Activated gamma-delta T cell treated with Interleukin-2 at 50 U/mL for 16 hours (primary cell): ENCODE measurements at places on chromosomes 2 and 18.

DNA sequence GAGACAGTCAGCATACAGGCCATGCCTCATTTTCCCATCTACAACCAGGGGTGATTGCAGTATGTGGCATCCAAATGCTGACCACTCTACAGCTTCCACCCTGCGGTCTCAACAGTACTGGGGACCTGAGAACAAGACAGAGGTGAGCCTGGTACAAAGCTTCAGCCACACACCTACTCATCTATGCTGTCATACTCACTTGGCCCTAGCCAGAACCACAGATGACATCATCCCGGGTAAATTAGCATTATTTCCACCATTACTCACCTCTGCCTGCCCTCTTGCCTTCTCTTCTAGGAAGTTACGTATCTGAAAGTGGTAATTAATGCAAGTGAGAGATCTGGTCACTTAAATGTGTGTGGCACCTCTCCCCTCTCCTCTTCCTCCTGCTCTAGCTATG lies 208.2 kb upstream of the ARL4C start:
- no peak for DNase-seq

- DNase-seq, result no peak
Observed at GRCh38 chr2:156430980-156431358, 5.2 kb upstream of the GPD2 start.

DNA sequence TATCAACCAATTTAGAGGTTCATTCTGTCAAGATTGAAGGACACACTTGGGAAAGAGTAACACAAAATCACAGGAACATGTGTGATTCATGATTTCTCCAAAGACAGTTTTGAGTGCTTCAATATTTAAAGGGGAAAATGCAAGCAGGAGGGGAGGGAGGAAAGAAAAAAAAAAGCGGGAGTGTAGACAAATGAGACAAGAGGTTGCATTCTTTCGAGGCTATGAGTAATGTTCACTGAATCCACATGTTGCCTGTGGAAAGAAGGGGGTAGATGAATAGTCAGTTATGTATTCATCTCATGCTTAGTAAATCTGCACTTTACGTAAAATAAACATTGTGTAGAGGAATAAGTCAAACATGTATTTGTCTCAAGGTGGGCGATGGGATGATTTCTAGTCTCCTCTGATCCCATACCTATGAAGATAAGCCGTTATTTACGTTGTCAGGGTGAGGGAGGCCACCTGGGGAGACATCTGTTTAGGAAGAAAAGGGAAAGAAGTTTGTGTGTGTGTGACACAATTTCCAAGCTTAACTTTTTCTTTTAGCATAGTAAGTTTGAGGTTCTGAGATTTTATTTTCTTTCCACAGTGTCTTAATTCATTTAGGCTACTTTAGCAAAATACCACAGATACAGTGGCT lies 211.0 kb upstream of the ZC3H15 start:
- DNase-seq, result no peak

- DNase-seq, result no peak
Observed at GRCh38 chr2:108345951-108346350, 31.8 kb upstream of the SULT1C4 start.

DNA sequence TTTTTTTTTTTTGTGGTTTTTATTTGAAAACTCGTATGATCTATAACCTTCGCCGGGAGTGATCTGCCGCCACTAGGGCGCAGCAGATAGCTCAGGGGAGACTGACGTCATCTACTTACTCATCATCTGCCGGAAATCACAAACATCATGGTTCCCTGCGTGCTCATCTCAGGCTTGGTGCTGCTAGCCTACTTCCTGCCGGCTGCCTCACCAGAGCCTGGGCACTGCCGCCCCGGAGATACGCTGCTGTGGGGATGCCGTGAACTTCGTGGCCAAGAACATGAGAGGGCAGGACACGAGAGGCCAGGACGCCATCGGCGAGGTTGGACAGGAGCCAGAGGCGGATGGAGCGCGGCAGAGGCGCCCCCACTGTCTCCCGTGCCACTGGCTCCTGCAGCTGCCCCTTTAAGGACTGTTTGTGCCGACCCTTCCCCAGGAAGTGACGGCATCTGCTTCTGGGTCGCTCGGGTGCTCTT lies 68.8 kb downstream of the DOK6 start:
- DNase-seq, result no peak

DNA sequence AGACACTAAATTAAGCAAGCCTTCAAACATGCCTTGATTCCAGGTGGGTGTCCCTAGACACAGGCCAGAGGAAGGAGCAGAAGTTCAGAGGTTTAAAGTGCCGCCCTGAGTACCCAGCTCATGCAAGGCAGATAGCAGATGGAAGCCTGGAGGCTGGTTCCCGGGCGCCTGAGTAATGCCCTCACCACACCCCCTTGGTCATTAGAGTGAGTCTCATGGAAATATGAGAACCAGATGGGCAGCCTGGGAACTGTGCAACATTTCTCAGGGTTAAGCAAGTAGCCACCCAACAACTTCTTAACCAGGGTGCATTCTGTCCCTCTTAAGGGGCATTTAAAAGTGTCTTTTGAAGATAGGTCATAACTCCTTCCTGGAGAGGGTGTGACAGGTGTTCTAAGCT lies 44.1 kb downstream of the TGFA start:
- no peak for DNase-seq

DNA sequence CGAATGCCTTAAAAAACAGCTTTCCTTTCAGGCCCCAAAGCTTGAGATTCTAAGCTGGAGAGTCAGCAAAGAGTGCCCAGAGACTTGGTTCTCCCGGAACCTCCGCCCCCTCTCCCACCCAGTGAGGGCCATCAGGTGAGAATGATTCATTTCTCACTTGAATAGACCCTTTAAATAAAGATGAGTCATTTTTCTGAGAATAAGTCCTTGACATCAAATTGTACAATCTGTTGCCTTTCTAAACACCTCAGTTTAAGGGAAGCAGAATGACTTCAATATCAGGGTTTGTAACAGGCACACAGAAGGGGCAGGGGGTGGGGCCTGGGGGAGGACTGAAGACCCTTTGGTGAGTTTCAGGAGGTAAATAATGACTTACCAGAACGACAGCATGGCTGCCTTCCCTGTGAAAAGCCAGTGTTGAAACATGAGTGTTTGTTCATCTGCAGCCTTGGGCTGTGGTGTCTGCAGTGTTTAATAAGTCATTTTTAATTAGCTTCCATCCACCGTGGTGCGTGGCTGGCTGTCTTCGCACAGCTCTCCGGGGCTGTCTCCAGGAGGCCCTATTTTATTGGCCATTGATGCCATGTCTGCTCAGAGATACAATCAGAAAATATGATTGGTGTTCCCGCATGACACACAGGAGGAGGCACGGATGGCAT lies 134.9 kb upstream of the ZNF236 start:
- no peak for DNase-seq

- DNase-seq, result no peak
Observed at GRCh38 chr2:209602259-209602658, 169.4 kb upstream of the UNC80 start.

DNA sequence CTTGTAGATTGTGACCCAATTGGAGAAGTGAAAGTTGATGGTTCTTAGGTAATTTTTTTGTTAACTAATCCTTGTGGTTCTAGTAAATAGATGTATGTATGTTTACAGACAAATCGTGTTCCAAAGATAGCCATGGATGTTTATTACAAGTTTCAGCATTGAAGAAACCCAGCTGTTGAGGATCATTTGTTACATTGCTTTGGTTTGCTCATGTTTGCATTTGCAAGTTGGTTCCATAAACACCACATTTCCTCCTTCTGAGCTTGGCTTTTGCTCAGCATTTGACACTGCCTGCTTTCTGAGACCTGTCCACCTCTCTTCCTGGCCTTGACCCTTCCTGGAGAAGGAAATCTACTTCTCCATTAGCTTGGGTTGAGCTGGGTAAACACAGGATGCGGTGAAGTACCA lies 1.8 kb upstream of the CCDC68 start:
- DNase-seq, result no peak

DNA sequence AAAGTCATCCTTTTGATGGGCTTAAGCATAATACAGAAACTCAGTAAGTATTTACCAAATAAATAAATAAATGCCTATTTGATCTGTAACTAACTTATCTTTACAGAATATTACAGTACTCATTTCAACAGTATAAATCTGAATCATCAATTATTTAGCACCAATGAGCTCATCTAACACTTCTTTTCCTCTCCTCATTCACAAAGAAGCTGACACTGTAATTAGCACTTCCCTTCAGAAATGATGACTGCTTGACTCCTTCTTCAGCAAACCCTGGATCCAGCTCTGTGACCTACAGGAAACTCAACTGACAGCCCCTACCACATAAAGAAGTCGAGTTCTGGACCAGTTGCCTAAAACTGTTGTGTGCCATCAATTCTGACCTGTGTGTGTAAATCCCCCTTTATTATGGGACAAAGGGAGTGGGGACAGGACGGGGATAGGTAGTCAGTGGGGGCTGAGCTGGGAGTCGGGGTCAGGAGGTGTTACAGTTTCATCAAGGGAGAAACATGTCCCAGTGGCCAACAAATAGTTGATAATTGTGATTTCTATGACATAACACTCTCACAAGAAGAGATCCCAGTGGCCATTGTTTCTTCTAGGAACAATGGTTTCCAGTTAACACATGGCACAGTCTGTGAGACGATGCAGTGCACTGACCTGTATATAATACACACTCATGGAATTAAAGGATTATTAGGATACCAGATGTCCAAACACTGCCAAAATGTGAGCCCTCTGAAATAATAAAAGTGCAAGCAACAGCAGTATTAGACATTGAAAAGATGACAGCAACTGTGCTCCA lies 68.7 kb downstream of the STK39 start:
- DNase-seq, result no peak

GRCh38 chr2:139685090-139685983 lies 905.1 kb upstream of the NXPH2 start:
- no peak for DNase-seq

DNA sequence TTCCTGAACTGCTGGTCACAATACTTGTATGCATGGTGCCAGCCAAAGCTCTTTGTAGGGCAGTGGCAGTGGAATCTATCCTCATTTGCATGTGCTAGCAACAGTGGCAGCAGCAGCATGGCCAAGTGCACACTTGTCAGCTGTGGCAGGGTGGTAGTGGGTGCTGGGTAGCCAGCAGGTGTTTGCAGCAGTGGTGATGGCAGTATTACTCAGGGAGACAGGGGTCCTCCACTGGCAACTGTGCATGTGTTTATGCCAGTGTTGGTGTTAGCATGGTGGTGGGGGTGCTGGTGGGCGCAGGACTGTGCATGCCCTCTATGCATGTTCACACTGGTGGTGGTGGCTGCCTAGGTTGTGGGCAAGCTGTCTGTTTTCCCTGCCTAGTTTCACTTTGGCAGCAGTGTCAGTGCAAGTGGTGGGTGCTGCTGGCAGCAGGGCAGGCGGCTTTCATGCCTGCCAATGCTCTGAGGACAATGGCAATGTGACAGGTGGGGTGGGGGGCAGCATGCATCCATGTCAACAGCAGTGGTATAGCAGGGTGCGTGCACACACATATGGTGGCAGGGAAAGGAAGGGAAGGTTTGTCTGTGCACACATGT lies 41.2 kb downstream of the GALNT13 start:
- no peak for DNase-seq

GRCh38 chr2:212052412-212053159 lies 486.0 kb downstream of the ERBB4 start:
- no peak for DNase-seq

DNA sequence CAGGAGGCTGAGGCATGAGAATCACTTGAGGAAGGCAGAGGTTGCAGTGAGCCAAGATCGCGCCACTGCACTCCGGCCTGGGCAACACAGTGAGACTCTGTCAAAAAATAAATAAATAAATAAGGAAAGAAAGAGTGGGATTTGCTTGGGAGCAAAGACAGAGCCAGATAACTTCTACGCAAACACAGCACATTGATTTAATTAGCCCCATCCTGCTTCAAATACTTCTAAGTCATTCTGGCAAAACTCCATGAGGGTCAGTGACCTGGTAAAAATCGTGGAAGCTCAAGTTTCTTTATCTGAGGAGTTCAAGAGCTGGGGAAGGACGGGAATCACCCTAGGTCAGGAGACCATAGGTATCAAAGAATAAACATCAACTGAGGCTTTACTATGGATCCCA lies 70.6 kb upstream of the TCF7L1 start:
- DNase-seq, result no peak

GRCh38 chr2:100905132-100905805 lies 85.3 kb downstream of the NPAS2 start:
- DNase-seq, result no peak
